ENCODE measurements at places on chromosomes 3 and 15. TPM values are rescaled to one million over a fixed set of nuclear protein-coding genes. Genes with fewer than 3 reads are reported as not detected.

The CEP19 gene
- 2.7 TPM for total RNA-seq

The CHRNA7 gene
- 8.9 TPM for total RNA-seq

DNA sequence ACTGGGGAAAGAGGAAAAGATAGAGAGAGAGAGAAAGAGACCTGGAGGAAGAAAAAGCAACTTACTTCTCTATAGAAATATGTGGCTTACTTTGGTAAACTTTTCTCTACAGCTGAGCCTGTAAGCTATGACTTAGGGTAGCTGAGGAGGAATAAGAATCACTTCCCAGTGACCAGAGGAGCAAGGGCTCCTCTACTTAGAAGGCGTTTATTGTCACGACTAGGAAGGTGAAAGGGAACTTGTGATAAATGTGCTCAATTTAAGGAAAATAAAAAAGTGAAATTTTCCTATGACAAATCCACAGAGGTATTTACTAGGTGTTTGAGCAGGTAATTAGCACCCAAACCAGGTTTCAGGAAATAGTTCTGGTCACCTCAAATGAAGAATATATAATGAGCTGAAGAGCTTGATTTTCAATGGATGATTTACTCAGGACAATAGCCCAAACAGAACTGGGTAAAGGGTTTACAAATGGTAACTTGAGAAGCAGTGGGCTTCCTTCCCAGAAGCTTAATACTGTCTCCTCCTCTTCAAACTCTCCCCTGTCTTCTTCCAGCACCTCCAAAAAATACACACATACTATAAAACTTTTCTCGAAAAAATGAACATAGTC, 46.1 kb downstream of the SOX2 start:
- peaks cover 53% of the 10 kb centered on the region for H3K4me1 ChIP-seq
- H3K27ac ChIP-seq: peak overlapping the region; percentile 57
- DNase-seq: peak; percentile 59
- no peaks in the 10 kb centered on the region for H3K27me3 ChIP-seq
- no peak overlapping the region for H3K4me3 ChIP-seq

DNA sequence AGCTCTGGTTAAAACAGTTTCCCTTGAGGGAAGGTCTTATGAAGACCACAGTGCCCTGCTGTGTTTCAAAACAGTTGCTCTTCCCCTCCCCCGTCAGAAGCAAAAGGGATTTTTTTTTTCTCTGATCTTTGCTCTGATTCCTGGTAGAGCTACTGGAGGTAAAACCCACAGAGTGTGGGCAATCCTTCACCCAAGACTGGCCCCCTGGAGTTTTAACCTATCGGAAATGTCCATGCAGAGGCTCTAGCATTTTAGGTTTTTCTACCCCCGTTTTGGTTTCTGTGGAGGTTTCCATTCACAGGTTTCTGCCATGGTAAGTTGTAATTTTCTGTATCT, 27.7 kb downstream of the GRM2 start:
- DNase-seq: no peak
- H3K4me3 ChIP-seq: no peak overlapping the region
- peaks cover 1% of the 10 kb centered on the region for H3K27me3 ChIP-seq
- H3K36me3 ChIP-seq: no peaks in the 10 kb centered on the region
- no peaks in the 10 kb centered on the region for H3K4me1 ChIP-seq

The TPRA1 gene
- 24.4 TPM for total RNA-seq

- no peaks in the 10 kb centered on the region for H3K36me3 ChIP-seq
- no peaks in the 10 kb centered on the region for H3K27me3 ChIP-seq
- H3K27ac ChIP-seq: no peak overlapping the region
Observed at GRCh38 chr15:68655686-68656437, 77.1 kb downstream of the CORO2B start.

GRCh38 chr3:13484851-13485590, 4.9 kb downstream of the HDAC11 start:
- H3K4me1 ChIP-seq: peaks cover 24% of the 10 kb centered on the region
- H3K36me3 ChIP-seq: peaks cover 8% of the 10 kb centered on the region
- no peaks in the 10 kb centered on the region for H3K27me3 ChIP-seq
- peak; percentile 92 for DNase-seq
- no peak overlapping the region for H3K4me3 ChIP-seq

Data from SJCRH30 (cell line).